ENCODE measurements at places on chromosomes 3 and 15. TPM values are rescaled to one million over a fixed set of nuclear protein-coding genes. Genes with fewer than 3 reads are reported as not detected.

The UQCC5 gene
- 11.3 TPM for total RNA-seq

The SYNM gene
- total RNA-seq: 108 TPM

The PSTPIP1 gene
- 3.7 TPM for total RNA-seq

The POU1F1 gene
- not detected for total RNA-seq

Measured in colonic mucosa (tissue), 4 donors.